ENCODE measurements at places on chromosomes 2 and 18. TPM values are rescaled to one million over a fixed set of nuclear protein-coding genes. Genes with fewer than 3 reads are reported as not detected.

PXDN gene
- total RNA-seq, result not detected

DNA sequence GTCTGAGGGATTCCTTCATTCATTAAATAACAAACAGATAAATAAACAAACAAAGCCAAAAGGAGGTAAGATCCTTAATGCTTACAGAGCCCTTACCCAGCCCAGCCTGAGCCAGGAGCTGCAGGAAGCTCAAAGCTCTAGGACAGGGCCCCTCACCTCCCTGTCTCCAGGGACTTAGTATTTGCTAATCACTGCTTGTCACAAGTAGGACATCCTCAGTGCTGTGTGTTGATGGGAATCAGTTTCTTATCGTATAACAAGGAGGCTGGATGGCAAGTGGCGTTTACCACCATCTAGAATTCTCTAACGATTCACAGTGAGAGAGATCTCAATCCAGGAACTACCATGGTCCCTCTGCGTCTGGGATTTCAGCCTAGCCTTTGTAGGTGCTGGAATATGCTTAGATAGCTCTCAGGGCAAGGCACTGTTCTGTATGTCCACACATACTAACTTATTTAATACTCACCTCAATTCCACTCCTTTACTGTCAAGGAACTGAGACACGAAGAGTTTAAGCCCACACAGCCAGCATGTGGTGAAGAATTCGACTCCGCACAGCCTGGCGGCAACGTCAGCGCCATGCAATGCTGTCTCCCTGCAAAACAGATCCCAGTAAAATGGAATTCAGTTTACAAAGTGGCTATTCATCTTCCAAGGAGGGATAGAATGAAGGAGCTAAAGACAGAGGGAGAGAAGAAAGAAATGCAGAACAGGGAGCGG is 164.8 kb downstream of the MYCN start:
- no peak for DNase-seq

ZEB2 gene
- 3.6 TPM for total RNA-seq

- no peak for DNase-seq
These were observed 339.6 kb upstream of the LRATD1 start for GRCh38 chr2:14292964-14293363.

HADHA gene
- total RNA-seq, result 89.1 TPM

GRCh38 chr2:66494708-66495107 is 59.8 kb downstream of the MEIS1 start:
- no peak for DNase-seq

NAT8 gene
- not detected for total RNA-seq
